ENCODE measurements at places on chromosomes 5 and 9.

GRCh38 chr5:34648039-34648839, 7.9 kb upstream of the RAI14 start:
- no peak for DNase-seq

GRCh38 chr5:173744551-173744950, 128.1 kb upstream of the BOD1 start:
- no peak for DNase-seq

DNA sequence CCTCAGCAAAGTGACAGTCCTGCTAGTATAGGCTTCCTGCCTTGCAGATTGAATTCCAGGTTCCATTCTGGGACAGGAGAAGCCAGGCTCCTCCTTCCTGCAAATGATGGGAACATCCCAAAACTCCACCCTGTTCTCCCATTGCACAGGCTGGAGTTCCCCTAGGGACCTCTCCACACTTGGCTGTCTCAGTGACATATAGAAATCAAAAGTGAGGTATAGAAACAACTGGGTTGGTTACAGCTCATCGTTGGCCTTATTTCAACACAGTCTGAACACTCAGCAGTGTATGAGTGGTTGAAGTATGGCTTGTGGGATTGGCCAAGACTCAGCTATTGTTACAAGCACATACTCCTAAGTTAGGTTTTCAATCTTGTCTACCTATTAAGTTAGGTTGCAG, 157.8 kb upstream of the FTMT start:
- no peak for DNase-seq

GRCh38 chr9:16106021-16106571, 553.3 kb downstream of the CCDC171 start:
- no peak for DNase-seq

DNA sequence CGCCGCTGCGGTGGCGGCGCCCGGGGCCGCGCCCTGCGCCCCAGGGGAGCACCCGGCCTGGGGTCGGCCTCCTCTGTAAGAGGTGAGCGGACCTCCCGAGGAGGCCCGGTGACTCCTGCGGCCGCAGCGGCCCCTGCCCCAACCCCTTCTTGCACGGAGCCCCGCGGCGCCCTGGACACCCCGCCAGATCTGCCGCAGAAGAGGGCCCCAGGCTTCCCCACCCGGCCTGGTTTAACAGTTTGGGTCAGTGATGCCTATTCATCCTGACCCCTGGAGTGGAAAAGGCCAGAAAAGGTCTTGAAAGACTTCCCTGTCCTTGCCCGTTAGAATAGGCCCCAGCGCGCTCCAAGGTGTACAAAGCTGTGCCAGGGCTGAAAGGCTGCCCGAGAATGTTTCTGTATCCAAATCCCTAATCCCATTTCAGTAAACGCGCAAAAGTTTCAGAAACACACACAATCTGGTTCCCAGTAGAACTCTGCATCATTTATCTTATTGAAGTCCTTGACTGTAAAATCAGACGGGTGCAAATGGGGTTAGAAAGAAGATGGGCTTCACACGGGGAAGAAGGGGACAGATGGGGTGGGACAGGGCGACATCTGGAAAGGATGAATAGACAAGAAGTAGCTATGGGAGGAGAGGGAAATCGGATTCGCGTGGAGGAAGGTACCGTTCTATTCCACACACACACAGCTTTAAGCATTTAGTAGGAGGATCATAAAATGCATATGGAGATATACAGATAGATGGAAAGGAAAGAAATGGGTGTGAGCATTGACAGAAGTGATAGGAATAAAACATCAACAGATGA, 1.1 kb upstream of the SSBP2 start:
- DNase-seq, result no peak

DNA sequence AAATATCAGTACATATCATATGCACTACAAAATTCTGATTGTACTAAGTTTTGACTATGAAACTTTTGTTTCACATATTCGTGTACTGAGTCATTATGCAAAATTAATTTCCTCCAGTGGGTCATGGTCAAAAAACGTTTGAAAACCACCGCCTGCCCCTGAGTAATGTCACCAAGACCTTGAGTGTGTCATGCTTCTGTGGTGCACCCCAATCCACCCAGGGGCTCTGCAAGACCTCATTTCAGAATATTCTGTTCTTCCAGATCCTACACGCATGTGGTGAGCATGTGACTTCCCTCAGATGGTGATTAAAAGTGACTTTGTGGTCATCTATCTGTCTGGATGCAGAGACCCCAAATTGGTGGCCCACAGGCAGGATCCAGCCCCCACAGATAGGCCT, 31.0 kb downstream of the ABLIM3 start:
- no peak for DNase-seq

GRCh38 chr9:107905308-107906020, 415.9 kb upstream of the KLF4 start:
- no peak for DNase-seq

GRCh38 chr9:15149450-15149849, 157.6 kb downstream of the TTC39B start:
- DNase-seq, result no peak

- no peak for DNase-seq
These were observed 114.4 kb upstream of the PPP1R26 start for GRCh38 chr9:135365013-135365768.

DNA sequence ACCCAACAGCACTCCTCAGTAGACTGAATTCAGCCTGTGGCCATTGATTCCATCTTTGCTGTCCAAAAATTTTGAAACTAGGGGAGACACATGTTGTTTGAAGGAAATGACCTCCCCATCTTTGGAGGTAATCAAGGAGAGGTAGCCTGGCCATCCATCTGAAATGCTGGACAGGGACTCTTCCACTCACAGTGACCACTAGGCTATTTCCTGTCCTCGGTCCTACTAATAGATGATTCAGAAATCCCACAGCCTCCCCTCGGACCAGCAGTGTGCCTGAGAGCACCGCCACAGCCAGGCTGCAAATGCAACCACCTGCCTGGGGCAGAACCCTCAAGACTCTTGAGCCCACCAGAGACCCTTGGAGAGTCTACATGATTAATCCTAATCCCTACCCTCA, 12.5 kb downstream of the HRH2 start:
- no peak for DNase-seq

GRCh38 chr5:67214707-67215447, 18.3 kb upstream of the CD180 start:
- no peak for DNase-seq

- DNase-seq, result no peak
These were observed 2.3 kb upstream of the SYK start for GRCh38 chr9:90799271-90799852.

DNA sequence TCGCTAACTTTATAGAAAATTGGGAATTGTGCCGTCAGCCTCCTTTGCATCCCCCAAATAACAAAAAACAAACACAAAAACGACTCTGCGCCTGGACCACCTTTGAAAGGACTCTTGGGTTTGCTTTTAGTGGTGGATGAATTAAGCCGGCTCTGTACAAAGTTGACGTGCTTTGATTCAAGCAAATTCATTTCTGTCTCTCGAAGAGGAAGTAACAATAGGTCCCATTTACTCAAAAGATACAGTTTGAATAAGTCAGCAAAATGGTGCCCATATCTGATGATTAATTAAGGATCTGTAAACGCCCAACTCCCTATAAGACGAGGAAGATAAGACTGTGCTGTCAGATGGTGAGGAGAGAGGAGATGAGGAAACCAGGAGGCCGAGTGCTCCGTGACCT, 67.8 kb downstream of the AK8 start:
- DNase-seq, result no peak

GRCh38 chr5:181060924-181061323, 20.9 kb downstream of the BTNL9 start:
- DNase-seq, result no peak

DNA sequence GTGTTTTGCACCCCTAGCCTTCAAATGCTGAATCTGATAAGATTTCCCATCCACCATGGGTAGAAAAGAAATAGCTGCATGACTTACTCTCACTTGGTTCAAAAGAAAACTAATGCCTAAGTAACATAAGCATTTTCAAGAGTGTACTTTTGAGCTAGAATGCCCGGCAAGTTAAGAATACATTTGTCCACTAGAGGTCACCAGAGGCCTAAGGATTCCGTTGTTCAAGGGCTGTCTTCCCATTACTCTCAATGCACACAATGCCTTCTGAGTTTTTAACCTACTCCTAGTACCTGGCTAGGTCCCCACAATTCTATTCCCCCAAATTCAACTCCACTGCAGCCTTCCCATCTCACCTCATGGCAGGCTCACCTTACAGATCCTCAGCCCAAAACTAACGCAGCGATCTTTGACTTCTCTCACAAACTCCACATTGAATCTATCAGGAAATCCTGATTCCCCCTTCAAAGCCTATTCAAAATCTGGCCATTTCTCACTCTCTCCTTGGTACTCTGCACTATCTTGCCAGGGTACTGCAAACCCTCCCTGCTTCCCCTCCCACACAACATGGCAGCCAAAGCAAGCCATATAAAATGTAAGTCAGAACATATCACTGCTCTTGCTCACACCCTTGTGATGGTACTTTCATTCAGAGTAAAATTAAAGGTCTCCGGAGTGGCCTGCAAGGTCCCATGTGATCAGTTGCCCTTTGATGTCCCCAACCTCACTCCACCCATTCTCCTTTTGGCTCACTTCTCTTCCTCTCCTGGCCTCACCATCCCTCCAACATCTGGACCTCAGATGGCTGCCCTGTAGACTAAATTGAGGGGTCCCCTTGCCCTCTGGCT, 13.4 kb downstream of the OXCT1 start:
- DNase-seq, result no peak

- DNase-seq, result no peak
These were observed 177.3 kb downstream of the C9orf152 start for GRCh38 chr9:110030632-110031031.

- DNase-seq, result no peak
These were observed 244.3 kb downstream of the CSNK1G3 start for GRCh38 chr5:123756318-123756665.

DNA sequence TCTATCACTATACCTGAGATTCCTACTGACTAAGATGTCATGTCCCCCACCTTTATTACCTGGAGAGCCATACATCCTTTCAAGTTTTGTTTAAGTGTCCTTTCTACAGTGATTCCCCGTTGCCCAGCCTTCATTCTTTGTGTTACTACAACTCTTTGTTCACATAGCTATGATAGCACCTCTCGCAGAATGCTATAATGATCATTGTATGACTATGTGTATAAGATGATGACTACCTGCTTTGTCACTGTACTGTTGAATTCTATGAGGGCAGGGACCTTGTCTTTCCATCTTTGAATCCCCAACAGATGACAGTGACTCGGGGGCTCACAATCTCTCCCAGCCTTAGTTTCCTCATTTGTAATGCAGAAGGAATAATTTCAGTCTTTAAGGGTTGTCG, 361.2 kb downstream of the NPR3 start:
- no peak for DNase-seq

DNA sequence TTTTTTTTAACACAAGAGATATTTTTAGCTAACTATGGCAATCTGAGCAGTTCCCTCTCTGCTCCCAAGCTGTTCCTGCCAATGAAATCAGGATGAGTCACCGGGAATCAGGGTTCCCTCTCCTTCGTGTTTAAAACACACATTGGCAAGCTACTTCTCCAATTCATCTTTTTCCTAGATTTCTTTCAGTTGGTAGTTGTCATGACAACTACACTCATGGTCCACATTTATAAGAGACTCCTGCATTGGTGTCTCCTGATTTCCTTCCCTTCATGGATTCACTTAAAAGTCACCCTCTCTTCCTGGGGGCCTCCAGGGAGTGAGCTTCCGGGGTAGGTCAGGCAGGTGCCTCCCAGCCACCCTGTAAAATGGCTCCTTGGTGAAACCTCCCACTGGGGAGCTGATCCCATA, 72.3 kb upstream of the NIPAL4 start:
- no peak for DNase-seq

DNA sequence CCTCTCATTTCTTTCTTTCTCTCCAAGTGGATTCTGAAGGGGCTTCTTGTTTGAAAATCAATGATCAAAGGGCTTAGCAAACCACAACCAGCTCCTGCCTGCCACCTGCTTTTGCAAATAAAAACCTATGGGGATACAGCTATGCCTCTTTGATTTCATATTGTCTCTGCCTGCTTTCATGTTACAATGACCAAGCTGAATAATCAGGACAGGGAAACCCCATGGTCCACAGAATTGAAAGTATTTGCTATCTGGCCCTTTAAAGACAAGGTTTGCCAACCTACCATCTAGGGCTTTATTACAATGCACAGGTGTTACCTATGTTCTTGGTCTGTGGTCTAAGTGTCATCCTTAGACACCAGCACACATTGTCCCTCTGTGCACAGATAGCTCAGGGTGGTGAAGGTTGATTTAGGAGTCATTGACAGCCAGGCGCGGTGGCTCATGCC, 28.8 kb upstream of the PLIN2 start:
- no peak for DNase-seq

GRCh38 chr5:149144637-149145036, 3.3 kb downstream of the ABLIM3 start:
- DNase-seq, result no peak

DNA sequence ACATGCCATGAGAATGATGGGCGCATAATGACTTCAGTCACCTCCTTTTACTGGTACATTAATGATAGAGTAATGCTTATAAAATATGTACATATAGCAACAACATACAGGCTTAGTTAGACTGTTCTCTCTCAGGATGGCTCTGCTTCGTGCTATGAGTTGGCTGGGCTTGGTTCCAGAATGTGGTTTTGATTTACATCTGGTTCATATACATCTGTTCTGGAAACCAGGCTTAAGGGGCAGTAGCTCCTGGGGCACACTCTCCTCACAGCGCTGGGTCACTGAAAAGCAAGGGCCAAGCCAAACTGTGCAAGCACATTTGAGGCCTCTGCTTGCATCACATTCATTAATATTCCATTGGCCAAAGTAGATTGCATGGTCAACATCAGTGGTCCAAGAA, 44.9 kb downstream of the PCSK1 start:
- no peak for DNase-seq

- no peak for DNase-seq
These were observed 2.6 kb downstream of the CCL19 start for GRCh38 chr9:34688329-34689115.

GRCh38 chr5:158407824-158408195, 548.9 kb upstream of the CLINT1 start:
- no peak for DNase-seq

All from stimulated activated CD8-positive, alpha-beta memory T cell treated with anti-CD3 and anti-CD28 coated beads, Interleukin-4, amount 100 ng/mL, for 1 hour (primary cell).